ENCODE measurements at places on chromosomes 5 and 9.

GRCh38 chr5:128432913-128433440, 105.1 kb downstream of the FBN2 start:
- peak; percentile 70 for DNase-seq

- no peak for DNase-seq
Measured at GRCh38 chr9:37215830-37216229, 95.5 kb downstream of the ZCCHC7 start.

- peak; percentile 10 for DNase-seq
Measured at GRCh38 chr9:136255166-136255538, 9.5 kb upstream of the QSOX2 start.

- DNase-seq: no peak
Measured at GRCh38 chr5:125559296-125559695, 812.9 kb upstream of the ZNF608 start.

DNA sequence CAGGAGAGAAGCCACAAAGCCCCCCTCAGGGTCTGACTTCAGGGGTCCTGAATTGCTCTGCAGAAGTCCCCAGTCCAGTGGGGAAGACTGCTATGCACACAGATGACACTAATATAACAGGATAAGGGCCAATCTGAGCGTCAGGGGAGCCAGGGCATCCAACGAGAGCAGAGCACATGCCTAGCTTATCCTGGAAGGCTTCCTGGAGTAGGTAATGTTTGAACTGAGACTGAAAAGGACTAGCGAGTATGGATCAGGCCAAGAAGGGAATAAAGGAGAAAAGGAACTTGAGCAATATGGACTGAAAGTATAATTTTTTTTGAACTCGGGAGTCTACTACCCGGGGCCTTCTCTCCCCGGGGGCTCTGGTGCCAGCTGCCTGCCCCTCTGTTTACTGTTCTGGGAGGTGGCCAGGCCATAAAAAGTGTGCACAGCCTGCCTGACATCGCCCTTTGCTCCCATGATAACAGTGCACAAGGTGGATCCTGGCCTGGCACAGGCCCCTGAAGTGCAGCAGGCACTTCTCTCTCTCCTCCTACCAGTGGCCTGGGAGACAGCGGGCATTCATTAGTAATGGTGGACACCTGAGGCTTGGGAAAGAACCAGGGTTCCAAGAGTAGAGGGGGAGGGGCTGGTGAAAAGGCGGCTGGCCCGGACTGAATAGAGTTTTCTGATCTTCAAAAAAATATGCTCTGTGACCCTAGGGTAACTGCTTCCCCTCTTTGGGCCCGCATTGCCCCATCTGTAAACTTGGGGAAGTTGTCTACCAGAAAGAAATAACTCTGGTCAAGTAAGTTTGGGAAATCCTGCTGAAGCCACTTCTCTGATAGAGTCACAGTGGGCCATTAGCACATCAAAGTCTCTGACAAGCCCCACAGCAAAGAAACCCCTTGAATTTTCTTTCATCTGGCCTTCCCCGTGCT, 4.6 kb upstream of the SLC6A7 start:
- peak; percentile 87 for DNase-seq

GRCh38 chr9:78132701-78133058, 101.1 kb upstream of the GNAQ start:
- DNase-seq: no peak

GRCh38 chr5:154168395-154168794, 22.1 kb upstream of the GALNT10 start:
- no peak for DNase-seq

DNA sequence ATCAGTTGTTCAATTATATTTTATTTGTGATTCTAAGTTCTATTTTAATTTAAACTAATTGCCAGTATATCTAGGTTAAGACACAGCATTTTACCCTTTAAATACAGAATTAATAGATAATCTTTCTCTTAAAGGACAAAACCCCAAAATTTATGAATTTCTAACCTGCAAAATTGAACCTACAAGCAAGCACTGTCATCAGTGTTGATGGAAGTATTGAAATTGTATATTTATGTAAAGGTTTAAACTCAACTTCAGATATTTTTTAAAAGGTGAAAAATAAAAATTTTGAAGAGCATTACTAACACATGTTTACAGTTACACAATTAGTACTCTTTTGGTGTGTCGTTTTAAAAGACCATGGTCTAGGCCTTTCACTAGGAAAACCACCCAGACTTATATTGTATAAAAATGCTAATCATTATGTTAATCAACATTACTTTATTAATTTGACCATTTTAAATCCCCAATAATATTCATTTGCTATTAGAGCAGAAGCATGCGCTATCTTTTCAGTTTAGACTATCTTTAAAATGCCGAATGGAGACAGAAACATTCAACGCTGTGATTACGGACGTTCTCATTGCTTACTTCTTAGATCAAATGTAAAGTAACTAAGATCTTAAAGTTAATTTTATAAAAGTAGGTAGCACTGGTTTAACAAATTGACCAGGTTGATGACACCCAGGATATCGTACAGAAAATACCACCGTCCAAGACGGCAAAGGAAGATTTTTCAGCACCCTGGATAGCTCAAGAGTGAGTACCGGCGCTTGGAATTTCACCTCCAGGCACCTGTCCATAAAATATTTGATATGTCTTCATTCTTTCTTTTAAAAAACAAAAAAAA, 3.2 kb downstream of the OTP start:
- no peak for DNase-seq

GRCh38 chr9:128024761-128025308, 42.3 kb downstream of the NAIF1 start:
- DNase-seq: no peak

DNA sequence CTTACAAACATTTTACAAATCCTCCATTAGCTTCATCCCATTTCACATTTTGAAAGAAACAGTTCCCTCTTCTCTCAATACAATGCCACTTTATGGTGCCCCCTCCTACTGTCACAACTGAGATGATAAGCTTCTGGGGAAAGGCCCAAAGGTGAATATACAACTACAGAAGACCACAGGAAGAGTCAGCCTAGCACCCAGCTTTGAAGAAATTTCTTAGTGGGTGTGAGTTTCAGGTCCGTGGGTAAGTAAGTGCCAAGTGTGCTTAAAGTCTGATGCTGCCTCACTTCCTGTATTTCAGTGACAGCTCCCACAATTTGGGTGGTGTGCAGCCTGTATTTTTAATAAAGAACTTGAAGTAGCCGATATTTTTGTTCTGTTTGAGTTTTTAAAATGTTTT, 68.1 kb downstream of the ARHGEF28 start:
- DNase-seq: peak; percentile 8

DNA sequence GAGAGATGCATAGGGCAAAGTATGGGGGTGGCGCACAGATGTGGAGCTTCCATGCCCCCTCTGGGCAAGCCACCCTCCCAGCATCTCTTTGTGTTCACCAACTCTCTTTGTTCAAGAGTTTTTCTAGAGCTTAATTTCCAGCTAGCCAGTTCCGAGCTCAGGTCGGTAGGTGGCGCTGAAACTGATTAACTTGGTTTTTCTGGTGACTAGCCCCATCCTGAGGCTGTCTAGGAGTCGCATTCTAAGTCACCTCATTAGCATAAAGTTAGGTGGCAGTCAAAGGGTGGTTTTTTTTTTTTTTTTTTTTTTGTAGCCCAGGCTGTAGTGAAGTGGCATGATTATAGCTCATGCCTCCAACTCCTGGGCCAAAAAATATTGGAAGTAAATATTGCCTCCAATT, 476.4 kb downstream of the KDM4C start:
- no peak for DNase-seq

- DNase-seq: no peak
Measured at GRCh38 chr5:123785162-123786071, 273.4 kb downstream of the CSNK1G3 start.

GRCh38 chr5:82336226-82336958, 58.2 kb upstream of the RPS23 start:
- no peak for DNase-seq

GRCh38 chr9:119836036-119836435, 466.8 kb upstream of the BRINP1 start:
- DNase-seq: no peak

- DNase-seq: no peak
Measured at GRCh38 chr9:85001925-85002324, 332.4 kb downstream of the NTRK2 start.

GRCh38 chr9:124392871-124393460, 22.3 kb downstream of the PSMB7 start:
- DNase-seq: no peak

DNA sequence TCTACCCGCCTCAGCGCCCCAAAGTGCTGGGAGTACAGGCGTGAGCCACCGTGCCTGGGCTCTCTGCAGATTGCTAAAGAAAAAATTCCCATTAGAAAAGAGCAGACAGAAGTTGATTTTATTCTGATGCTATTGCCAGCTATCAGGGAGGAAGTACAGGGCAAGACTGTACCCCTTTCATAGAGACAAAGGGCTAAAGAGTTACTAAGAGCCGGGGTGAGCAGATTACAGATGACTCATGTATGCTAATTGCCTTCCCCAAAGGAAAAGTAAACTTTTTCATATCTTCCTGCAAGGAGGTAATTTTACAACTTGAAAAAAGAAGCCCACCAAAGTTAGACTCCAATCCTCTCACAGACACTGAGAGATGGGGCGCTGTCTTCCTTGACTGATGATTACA, 42.3 kb upstream of the MCTP1 start:
- no peak for DNase-seq

- no peak for DNase-seq
Measured at GRCh38 chr9:131885144-131885609, 145.3 kb upstream of the RAPGEF1 start.

DNA sequence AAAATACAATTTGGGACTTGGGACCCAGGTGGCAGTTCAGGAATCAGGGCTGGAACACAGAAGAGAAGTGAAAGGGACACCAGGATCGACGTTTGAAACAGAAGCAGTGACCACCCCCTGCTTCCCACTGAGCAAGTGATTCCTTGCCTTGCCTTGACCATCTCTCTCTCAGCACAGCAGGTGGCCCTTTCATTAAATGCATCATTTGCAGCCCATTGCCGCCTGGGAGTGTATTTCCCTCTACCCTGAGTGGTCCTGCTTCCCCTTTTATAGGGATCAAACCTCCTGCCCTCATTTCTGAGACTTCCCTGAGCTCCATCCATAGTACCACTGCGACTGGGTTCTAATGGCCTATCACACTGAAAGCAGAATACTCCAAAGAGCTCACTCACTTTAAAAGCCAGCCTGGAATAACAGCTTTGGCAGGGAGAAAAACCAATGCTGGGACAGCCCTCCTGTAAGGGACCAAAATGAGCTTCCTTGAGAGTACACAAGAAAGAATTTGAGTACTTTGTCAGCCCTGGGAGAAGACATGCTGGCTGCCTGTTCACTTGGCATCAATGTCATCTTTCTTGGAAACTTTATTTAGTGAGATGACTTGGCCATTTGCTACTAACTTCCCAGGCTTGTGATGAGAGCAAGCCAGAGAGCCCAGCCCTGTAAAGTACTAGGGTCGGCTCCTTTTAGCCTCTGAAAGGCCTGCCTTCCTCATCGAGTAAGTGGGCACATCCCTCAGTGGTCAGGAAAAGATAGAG, 149.7 kb downstream of the SLIT3 start:
- DNase-seq: no peak

- no peak for DNase-seq
Measured at GRCh38 chr5:132815454-132815853, 2.4 kb downstream of the SOWAHA start.

GRCh38 chr9:128550770-128551656, 1.4 kb upstream of the SPTAN1 start:
- DNase-seq: peak; percentile 27

DNA sequence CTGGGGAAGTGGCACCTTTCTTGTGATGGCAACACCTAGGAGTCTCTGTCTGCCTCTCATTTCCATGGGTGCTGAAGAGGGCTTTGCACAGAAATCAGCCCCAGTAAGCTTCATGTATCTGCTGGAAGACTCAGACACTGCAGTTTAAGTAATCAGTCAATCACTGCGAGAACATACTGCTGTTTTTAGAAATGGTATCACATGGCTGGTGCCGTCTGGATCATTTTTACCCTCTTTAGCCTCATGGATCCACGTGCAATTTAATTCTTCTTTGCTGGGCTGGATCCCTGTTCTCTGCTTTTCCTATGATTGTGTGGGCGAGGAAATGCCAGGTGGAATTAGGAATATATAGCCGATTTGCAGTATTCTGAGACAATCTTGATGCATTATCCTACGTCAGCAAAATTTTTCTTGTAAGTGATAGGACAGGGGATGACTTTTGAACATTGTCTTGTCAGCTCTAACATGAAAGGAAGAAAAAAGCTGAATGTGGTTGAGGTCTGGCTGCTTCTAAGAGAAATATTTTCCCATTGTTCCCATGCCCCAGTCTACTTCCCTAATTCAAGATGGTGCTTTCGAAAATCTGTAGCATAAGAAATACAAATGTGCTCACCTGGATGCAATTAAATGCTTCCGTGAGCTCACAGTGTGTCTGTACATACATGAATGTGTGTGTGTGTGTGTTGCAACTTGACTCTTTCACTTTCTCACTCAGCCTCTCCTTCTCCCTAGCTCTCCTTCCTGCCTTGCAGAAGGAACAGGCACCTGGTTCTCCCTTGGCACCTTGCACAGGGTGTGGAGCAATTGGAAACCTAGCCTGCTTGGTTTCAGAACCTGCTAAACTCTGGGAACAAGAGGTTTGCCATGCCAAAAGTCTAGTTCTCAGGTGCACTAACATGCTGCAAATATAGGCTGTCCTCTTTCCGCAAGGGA, 281.6 kb downstream of the NTRK2 start:
- DNase-seq: no peak

DNA sequence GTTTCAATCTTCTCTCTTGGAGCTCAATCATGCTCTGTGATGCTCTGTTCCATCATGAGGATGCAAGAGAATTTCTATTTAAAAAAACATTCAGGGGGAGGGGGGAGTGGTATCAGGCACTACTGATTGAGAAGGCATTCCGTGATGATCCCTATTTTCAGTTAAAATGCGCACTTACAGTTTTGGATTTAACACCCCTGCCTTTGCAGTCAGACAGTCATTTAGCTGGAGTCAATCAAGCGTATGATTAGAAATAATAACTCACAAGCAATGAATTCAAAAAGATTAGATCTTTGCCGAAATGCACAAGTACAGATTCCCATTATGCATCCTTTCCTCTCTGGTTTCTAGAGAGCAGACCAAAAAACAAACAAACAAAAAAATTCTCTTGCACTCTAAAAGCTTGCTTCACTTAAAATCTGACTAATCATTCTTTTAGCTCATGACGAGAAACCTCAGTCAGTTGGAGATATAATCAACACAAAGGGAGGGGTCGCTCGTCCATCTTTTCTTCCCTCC, 55.4 kb downstream of the EFNA5 start:
- DNase-seq: no peak

DNA sequence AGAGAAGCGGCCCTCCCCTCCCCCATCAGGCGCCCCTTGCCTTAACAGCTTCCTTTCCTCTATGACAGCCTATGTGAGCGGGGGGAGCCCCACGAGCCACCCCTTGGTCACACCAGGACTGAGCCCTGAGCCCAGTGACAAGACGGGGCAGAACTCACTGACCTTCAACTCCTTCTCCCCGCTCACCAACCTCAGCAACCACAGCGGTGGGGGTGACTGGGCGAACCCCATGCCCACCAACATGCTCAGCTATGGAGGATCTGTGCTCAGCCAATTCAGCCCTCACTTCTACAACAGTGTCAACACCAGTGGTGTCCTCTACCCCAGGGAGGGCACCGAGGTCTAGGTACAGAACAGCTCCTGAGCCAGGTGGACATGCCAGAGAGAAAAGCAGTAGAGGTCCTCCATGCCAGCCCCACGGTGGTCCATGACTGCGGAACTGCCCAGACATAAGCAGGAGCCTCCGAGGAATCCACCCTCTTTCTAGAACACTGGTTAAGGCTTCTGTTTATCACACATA, 2.6 kb downstream of the FOXI1 start:
- no peak for DNase-seq

- DNase-seq: peak; percentile 91
Measured at GRCh38 chr5:76582230-76583162, 40.7 kb downstream of the F2RL2 start.

All from inflammatory macrophage (primary cell).